ENCODE measurements at places on chromosomes 12 and 14. TPM values are rescaled to one million over a fixed set of nuclear protein-coding genes. Genes with fewer than 3 reads are reported as not detected.
A peak's percentile ranks its signal among the peaks of the same experiment; 100 is the strongest.

GRCh38 chr12:110936367-110937103, 16.2 kb upstream of the MYL2 start:
- H3K4me3 ChIP-seq, result no peak overlapping the region
- H3K4me1 ChIP-seq, result no peaks in the 10 kb centered on the region
- no peaks in the 10 kb centered on the region for H3K36me3 ChIP-seq
- peaks cover 57% of the 10 kb centered on the region for H3K27me3 ChIP-seq

GRCh38 chr12:124130691-124131591, 157.9 kb downstream of the ZNF664 start:
- no peaks in the 10 kb centered on the region for H3K27me3 ChIP-seq
- H3K4me1 ChIP-seq, result no peaks in the 10 kb centered on the region
- no peaks in the 10 kb centered on the region for H3K36me3 ChIP-seq
- H3K27ac ChIP-seq, result no peak overlapping the region
- no peak overlapping the region for H3K4me3 ChIP-seq
- DNase-seq, result no peak

- no peaks in the 10 kb centered on the region for H3K27me3 ChIP-seq
- DNase-seq, result no peak
Observed at GRCh38 chr12:12025799-12026386, 44.8 kb upstream of the BCL2L14 start.

DNA sequence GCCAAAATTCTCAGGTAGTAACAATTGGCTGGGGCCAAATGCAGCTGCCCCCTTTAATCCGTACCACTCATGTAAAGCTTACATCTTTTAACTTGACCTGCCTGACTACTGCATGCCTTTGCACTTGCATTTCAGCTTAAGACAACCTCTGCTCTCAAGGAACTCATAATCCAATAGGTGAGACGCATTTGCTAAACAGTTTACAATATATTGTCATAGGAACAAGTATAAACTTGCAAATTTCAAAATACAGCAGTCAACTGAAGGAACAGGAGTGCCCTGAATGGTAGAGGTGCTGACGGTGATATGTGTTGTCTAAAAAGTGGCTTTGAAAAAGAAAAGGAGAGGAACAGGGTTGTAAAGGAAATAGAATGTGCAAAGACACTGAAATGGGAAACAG, 3.6 kb upstream of the BRMS1L start:
- no peaks in the 10 kb centered on the region for H3K36me3 ChIP-seq
- no peaks in the 10 kb centered on the region for H3K27me3 ChIP-seq
- no peaks in the 10 kb centered on the region for H3K4me1 ChIP-seq

DNA sequence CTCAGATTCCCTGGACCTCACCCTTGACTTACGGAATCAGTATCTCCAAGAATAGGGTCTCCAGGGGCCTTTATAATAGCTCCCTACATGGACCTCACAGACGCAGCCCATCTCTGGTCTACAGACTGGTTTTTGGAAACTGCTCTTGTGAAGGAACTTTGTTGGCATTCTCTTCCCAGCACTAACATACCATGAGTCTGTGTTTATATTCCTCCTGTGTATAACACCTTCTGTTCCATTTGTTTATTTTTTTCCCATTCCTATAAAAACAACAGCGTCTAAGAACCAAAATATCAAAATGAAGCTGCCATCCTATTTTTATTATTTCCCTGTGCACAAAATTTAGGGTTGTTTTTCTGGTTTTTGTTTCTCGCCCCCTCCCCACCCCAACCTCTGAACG, 131.1 kb downstream of the NEDD1 start:
- H3K4me3 ChIP-seq, result no peak overlapping the region
- no peak overlapping the region for H3K27ac ChIP-seq
- DNase-seq, result no peak
- H3K4me1 ChIP-seq, result no peaks in the 10 kb centered on the region
- H3K36me3 ChIP-seq, result no peaks in the 10 kb centered on the region
- H3K27me3 ChIP-seq, result no peaks in the 10 kb centered on the region

- no peak for DNase-seq
- H3K27me3 ChIP-seq, result no peaks in the 10 kb centered on the region
- H3K27ac ChIP-seq, result no peak overlapping the region
- no peak overlapping the region for H3K4me3 ChIP-seq
- H3K36me3 ChIP-seq, result no peaks in the 10 kb centered on the region
Observed at GRCh38 chr12:43585676-43586075, 33.7 kb upstream of the ADAMTS20 start.

- no peaks in the 10 kb centered on the region for H3K27me3 ChIP-seq
- peak overlapping the region; percentile 86 for H3K27ac ChIP-seq
- DNase-seq, result no peak
- no peak overlapping the region for H3K4me3 ChIP-seq
- H3K36me3 ChIP-seq, result no peaks in the 10 kb centered on the region
- peaks cover 46% of the 10 kb centered on the region for H3K4me1 ChIP-seq
Observed at GRCh38 chr12:104570174-104570907, 113.6 kb downstream of the CHST11 start.

DNA sequence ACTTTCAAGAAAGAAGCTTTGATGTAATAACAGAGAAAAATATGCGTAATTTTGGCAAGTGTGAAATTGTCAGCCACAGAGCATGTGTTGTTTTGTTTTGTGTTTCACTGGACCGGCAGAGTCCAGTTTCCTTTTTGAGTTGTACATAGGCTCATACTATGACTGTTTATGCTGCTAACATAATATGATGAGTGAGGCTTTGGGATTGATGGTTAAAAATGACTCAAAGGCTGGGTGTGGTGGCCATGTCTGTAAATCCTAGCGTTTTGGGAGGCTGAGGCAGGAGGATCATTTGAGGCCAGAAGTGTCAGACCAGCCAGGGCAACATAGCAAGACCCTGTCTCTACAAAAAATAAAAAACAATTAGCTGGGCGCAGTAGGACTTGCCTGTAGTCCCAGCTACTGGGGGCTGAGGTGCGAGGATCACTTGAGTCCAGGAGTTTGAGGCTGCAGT, 487.9 kb downstream of the PCNX1 start:
- no peaks in the 10 kb centered on the region for H3K36me3 ChIP-seq
- no peak overlapping the region for H3K27ac ChIP-seq
- no peak overlapping the region for H3K4me3 ChIP-seq
- peaks cover 17% of the 10 kb centered on the region for H3K4me1 ChIP-seq
- no peaks in the 10 kb centered on the region for H3K27me3 ChIP-seq

DNA sequence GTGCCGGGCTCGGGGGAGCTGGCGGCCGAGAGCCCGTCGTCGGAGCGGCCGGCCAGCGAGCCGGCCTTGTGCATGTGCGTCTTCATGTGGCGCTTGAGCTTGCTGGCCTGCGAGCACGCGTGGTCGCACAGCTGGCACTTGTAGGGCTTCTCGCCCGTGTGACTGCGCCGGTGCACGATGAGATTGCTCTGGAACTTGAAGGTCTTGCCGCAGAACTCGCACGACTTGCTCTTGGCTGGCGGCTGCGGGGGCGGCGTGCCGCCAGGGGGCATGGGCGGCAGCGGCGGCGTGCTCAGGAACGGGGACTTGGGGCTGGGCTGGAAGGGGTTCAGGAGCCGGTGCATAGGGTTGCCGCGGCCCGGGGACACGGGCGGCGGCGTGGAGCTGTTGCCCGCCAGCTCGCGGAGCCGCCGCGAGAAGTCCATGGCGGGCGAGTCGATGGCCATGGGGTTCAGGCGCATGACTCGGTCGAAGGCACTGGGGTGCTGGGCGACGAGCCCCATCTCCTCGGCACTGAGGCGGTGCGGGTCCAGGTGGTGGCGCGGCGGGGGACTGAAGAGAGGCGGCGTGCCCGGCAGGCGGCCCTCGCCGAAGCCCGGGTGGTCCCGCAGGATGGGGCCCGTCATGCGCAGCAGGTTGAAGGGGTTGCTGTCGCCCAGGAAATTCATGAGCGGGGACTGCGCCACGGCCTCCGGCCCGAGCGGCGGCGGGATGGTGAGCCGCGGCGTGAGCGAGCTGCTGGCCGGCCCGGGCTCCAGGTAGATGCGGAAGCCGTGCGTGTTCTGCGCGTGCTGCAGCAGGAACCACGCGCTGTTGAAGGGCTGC, 96.5 kb downstream of the BCL11B start:
- peaks cover 10% of the 10 kb centered on the region for H3K4me1 ChIP-seq
- H3K27me3 ChIP-seq, result no peaks in the 10 kb centered on the region
- peak; percentile 27 for DNase-seq
- no peak overlapping the region for H3K27ac ChIP-seq

DNA sequence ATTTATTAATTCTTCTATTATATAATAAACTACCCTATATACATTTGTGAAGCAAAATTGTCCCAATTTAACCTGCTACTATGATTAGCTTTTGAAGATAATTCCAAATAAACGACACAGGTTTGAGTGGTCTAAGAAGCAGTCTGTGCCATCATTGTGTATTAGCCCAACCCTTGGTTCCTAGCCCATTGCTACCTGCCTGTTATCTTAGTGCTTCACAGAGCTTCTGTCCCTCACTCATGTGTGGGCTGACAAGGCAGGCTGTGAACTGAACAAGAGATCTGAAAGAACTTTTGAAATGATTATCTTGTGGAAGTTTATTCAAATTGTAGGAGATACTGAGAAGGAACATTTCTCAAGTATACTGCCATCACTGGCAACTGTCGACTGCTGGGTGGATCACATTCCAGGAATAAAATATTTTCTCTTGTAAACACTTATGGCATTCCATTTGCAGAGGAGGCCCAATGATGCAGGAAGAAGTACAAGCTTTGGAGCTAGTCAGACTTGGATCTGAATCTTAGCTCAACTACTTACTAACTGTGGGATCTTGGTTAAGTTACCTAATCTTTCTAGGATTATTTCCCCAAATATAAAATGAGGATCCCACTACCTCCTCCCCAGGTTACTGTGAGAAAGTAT, 7.8 kb upstream of the MTERF2 start:
- DNase-seq, result no peak
- no peak overlapping the region for H3K4me3 ChIP-seq

DNA sequence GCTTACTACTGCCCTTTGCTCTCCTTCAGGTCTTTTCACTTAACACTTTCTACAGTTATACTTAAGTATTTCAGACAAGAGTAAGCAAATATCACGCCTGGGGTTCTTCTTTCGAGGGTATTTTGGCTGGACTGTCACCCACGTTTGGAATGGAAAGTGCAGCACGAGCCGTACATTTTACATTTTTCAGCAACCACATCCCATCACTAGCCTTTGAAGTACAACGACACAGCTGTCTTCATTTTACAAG, 349 bp upstream of the FAM177A1 start:
- no peaks in the 10 kb centered on the region for H3K27me3 ChIP-seq
- H3K36me3 ChIP-seq, result no peaks in the 10 kb centered on the region
- no peak for DNase-seq
- H3K4me1 ChIP-seq, result peaks cover 17% of the 10 kb centered on the region
- peak overlapping the region; percentile 97 for H3K27ac ChIP-seq
- peak overlapping the region; percentile 72 for H3K4me3 ChIP-seq

GRCh38 chr14:65071544-65071943, 30.8 kb downstream of the MAX start:
- peaks cover 53% of the 10 kb centered on the region for H3K4me1 ChIP-seq
- DNase-seq, result no peak
- H3K27ac ChIP-seq, result no peak overlapping the region

DNA sequence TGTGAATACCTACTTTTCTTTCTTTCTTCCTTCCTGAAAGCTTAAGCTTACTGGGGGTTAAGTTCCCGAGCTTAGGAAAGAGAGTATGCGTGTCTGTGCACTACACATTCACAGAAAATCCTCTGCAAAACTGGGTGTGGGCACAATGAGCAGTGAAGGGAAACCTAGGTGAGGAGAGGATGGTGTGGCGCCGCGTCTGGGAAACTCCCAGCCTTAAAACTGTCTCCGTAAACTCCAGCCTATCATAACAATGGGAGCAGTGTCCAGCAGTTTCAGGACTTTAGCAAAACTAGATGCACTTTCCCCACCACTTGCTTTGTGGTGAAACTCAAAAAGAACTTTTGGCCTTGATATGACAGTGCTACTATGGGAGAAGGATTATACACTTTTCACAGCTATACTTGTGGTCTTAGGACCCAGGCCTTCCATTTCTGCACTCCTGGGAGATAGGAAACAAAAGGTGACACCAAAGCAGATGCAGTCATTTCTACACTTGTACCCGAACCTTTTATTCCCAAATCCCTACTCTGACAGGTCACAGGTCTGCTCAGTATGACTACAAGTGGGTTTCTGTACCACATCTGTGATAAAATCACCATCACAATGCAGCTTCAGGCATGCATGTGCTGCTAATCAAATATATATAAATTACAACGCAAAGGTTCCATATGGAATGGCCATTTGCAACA, 10.4 kb downstream of the AKAP5 start:
- no peaks in the 10 kb centered on the region for H3K4me1 ChIP-seq
- no peak overlapping the region for H3K4me3 ChIP-seq
- H3K36me3 ChIP-seq, result no peaks in the 10 kb centered on the region
- no peak for DNase-seq
- H3K27ac ChIP-seq, result no peak overlapping the region
- no peaks in the 10 kb centered on the region for H3K27me3 ChIP-seq

- no peaks in the 10 kb centered on the region for H3K36me3 ChIP-seq
- no peak overlapping the region for H3K4me3 ChIP-seq
- no peak overlapping the region for H3K27ac ChIP-seq
- H3K27me3 ChIP-seq, result no peaks in the 10 kb centered on the region
Observed at GRCh38 chr12:5498076-5498475, 66.2 kb downstream of the NTF3 start.

GRCh38 chr14:97290977-97291376, 493.8 kb downstream of the VRK1 start:
- no peak overlapping the region for H3K4me3 ChIP-seq
- no peaks in the 10 kb centered on the region for H3K36me3 ChIP-seq
- peaks cover 55% of the 10 kb centered on the region for H3K27me3 ChIP-seq
- H3K4me1 ChIP-seq, result no peaks in the 10 kb centered on the region
- DNase-seq, result no peak
- H3K27ac ChIP-seq, result no peak overlapping the region

GRCh38 chr14:96776791-96777190, 20.4 kb upstream of the VRK1 start:
- H3K27me3 ChIP-seq, result no peaks in the 10 kb centered on the region
- H3K4me1 ChIP-seq, result no peaks in the 10 kb centered on the region
- no peaks in the 10 kb centered on the region for H3K36me3 ChIP-seq

GRCh38 chr12:14326699-14327098, 38.8 kb upstream of the ATF7IP start:
- no peak overlapping the region for H3K27ac ChIP-seq
- no peak overlapping the region for H3K4me3 ChIP-seq
- H3K4me1 ChIP-seq, result no peaks in the 10 kb centered on the region
- H3K36me3 ChIP-seq, result no peaks in the 10 kb centered on the region

- H3K4me1 ChIP-seq, result no peaks in the 10 kb centered on the region
- no peak overlapping the region for H3K27ac ChIP-seq
- no peak overlapping the region for H3K4me3 ChIP-seq
- no peaks in the 10 kb centered on the region for H3K36me3 ChIP-seq
Observed at GRCh38 chr14:65419593-65420252, 7.2 kb downstream of the FUT8 start.

GRCh38 chr14:54686219-54686870, 119.4 kb downstream of the SAMD4A start:
- H3K4me3 ChIP-seq, result no peak overlapping the region
- H3K36me3 ChIP-seq, result no peaks in the 10 kb centered on the region
- H3K27ac ChIP-seq, result peak overlapping the region; percentile 65
- no peaks in the 10 kb centered on the region for H3K27me3 ChIP-seq

The TAS2R46 gene
- total RNA-seq, result 1.0 TPM

The SCN8A gene
- total RNA-seq, result 0.26 TPM

The CYP46A1 gene
- total RNA-seq, result 1.5 TPM

The LTBR gene
- 153 TPM for total RNA-seq

The POTEM gene
- total RNA-seq, result not detected

The TDRD9 gene
- 5.4 TPM for total RNA-seq

The LYZ gene
- 255 TPM for total RNA-seq

The ZCCHC8 gene
- total RNA-seq, result 18.1 TPM

The IAPP gene
- total RNA-seq, result not detected

The PHETA1 gene
- 9.9 TPM for total RNA-seq

The RNASE7 gene
- not detected for total RNA-seq

The R3HDM2 gene
- 62.5 TPM for total RNA-seq
